ENCODE measurements at places on chromosomes 16 and 17. TPM values are rescaled to one million over a fixed set of nuclear protein-coding genes. Genes with fewer than 3 reads are reported as not detected.
A peak's percentile ranks its signal among the peaks of the same experiment; 100 is the strongest.

Gene TMEM100
- not detected for total RNA-seq

Gene NPIPA5
- not detected for total RNA-seq

Gene GPR179
- 0.56 TPM for total RNA-seq

Gene STH
- total RNA-seq: not detected

Gene PPL
- not detected for total RNA-seq

DNA sequence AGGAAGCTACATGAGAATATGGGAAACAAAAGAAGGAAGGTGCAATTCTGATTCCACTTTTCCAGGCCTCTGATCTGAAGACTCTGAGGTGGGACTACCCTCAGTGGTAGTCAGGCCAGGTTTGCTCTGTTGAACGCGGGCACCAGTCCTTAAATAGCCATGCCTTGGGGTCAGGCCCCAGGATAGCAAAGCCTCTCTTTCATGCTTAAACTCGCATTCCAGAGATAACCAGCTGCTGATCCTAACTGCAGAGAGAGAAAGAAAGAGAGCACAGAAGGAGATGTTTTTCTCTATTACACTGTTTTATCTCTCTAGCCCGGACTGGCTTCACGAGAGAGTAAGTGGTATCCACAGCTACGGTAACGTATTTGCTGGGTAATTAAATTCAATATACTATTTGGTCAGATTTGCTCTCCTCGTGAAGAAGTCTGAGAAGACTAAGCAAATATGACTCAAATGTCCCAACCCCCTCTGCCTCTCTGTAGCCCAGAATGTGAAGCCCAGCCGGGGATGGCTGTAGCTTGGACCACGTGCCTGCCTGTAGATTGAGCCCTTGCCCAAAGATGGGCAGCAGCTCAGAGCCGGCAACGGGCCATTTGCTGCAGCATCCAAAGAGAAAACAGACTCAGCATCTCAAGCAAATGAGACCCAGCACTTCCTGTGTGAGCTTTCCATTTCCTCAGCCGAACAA lies 122.2 kb downstream of the SMG6 start:
- no peak for DNase-seq

GRCh38 chr17:78144736-78145641 lies 1.2 kb upstream of the C17orf99 start:
- DNase-seq: no peak

DNA sequence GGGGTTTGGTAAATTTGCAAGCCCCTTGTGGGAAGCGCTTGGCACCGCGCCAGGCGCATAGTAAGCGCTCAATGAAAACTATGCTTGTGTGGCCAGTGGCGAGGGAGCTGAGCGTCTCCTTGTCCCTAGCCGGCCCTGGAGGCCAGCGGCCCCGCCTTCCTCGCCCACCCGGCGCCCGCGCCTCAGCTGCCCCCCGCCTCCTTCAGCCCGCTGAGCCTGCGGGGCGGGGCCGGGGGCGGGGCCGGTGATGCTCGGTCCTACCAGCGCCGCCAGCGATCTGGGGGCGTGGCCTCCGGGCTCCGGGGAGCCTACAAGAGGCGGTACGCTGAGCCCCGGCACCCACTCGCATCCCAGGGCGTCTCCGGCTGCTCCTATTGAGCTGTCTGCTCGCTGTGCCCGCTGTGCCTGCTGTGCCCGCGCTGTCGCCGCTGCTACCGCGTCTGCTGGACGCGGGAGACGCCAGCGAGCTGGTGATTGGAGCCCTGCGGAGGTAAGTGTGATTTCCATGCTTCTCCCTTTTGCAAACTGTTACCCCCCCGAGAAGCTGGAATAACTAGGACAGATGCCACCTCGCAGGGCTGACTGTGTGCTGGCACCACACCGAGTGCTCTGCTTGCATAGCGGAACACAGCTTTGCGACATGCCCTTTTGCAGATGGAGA lies at the start of gene CRISPLD2:
Gene CRISPLD2 (plus strand): TSS at position 342 of the 661 bp plus-strand sequence. CDS start 18,511 bp downstream, outside the sequence.
- peak; percentile 92 for DNase-seq

DNA sequence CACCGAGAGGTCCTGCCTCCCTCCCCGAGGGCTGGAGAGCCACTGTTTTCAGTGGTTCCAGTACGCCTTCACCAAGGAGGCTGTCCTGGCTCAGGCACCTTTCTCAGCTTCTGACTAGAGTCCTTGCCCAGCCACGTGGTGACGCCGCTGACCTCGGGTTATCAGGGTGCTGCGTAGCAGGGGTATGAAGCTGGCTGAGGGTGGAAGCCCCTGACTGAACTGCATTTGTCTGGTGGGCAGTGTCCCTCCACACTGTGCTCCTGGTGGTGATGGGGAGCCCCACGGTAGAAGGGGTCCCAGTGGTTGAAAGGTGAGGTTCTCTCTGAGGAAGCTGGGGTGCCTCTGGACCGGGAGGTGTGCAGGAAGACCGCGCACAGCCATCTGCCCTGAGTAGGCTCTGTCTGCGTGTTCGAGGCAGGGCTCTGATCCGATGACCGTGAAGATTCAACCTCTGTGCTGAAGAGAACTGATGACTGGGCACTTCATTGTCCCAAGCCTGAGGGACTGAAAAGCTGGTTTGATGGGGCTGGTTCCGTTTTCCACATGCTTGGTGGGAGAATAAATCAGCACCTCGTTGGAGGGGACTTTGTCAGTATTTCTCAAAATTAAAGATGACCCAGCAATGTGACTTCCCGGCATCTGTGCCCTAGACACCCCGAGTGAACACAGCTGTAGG lies 2.5 kb downstream of the ACSF3 start:
- no peak for DNase-seq

DNA sequence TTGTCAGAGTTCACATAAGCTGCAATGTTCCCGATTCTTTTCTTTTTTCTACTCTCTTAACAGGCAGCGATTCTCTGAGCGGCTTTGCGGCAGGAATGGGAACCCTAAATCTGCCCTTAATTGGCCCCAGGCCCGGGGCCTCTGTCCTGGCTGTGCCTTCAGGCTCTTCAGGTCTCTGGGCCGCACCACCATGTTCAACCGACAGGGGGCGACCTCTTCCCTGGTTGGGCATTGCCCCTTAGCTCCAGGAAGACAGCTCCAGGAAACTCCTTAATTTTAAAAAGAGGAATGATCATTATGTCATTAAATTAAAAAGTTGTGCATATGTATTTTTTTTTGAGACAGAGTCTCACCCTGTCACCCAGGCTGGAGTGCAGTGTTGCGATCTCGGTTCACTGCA lies 20.3 kb downstream of the CACNG5 start:
- no peak for DNase-seq

- no peak for DNase-seq
These were observed 27.9 kb upstream of the KIF2B start for GRCh38 chr17:53794875-53795274.

- DNase-seq: no peak
These were observed 57.1 kb upstream of the PVALEF start for GRCh38 chr17:81108220-81108619.

GRCh38 chr16:82037251-82037650 lies 2.2 kb downstream of the HSD17B2 start:
- no peak for DNase-seq

- DNase-seq: peak; percentile 73
These were observed at the start of gene ZFP3 for GRCh38 chr17:5078106-5079028. Gene ZFP3 (plus strand): TSS chr17:5078467. CDS start chr17:5091505, 13,038 bp downstream.

DNA sequence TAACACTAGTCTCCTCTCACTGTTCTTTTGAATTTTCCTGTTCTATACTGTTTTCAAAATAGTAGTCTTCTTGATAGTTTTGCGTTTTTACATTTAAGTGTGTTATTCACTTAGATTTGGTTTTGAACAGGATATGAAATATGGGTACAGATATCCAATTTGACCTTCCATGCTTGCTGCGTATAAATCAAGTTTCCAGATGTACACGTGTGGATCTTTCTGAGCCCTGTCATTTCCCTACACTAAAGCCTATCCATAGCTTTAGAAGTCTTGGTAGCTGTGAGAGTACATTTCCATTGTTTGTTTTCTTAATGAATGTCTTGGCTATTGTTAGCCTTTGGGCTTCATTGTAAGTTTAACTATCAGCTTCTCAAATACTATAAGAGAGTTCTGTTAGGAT lies 20.4 kb downstream of the CYLD start:
- no peak for DNase-seq

- DNase-seq: no peak
These were observed 16.5 kb upstream of the SOX9 start for GRCh38 chr17:72104164-72104862.

DNA sequence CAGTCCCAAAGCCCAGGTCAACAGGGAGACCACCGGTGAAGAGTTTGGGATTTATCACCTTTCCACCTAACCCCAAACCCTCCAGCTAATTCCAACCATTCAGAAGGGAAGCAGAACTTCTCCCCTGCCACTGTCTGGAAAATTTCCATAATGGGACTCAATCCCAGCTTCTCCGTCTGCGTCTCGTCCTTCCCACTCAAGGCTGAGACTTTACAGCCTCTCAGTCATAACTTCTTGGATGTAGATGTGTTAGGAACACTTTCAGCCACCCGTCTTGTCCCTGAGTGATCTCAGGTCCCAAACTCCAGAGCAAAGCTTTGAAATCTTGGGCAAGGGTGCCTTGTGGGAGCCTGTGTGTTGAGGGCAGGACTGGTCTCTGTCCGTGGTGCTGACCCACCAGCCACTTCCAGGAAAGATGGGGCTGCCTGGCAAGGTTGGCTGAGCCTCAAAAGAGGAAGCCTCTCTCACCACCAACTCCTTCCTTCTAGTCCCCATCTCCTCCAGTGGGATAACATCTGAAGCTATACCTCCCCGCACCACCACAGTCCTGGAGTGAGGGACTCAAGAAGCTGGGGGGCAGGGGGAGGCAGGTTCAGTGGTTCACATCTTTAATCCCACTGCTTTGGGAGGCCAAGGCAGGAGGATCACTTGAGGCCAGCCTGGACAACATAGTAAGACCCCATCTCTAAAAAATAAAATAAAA lies 9.3 kb downstream of the GAS2L2 start:
- no peak for DNase-seq

- DNase-seq: no peak
These were observed 454.8 kb upstream of the SOX9 start for GRCh38 chr17:71666047-71666446.

DNA sequence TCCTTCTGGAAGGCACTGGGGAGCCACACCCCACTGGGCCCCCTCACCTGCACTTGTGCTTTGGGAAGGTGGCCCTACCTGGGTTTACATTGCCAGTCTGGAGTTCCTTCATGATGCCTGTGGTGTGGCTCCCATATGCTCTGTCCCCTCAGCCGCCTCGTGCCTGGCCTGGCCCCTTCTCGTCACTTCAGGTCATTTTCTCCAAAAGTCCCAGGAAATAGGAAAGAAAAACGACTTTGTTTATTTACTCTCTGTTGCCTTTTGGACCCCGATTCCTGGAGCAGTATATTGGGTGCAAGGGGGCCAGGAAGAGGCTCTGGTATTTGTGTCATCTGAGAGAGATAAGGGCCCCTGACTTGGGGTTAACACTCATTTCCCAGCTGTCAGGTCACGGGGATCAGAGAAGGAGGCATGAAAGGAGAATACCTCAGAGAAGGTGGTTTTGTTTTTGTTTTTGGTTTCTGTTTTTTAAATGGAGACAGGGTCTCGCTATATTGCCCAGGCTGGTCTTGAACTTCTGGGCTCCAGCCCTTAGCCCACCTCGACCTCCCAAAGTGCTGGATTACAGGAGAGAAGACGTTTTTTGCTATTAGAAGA lies 4.7 kb downstream of the SOCS3 start:
- DNase-seq: peak; percentile 84

DNA sequence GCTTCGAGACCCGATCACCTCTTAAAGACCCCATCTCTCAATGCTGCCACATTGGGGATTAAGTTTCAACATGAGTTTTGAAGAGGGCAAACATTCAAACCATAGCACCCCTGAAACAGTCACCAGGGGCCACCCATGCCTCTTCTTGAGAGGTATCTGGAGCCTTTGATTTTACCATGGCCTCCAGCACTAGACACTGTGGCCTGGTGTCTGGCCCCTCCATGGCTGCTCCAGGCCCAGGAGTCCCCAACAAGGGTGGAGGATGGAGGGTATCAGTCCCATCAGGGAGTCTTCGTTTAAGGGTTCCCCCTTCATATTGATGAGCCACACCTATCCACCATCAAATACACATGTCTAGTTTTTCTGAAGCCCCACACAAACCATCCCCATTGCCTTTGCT lies 66.5 kb upstream of the CDH5 start:
- DNase-seq: no peak

DNA sequence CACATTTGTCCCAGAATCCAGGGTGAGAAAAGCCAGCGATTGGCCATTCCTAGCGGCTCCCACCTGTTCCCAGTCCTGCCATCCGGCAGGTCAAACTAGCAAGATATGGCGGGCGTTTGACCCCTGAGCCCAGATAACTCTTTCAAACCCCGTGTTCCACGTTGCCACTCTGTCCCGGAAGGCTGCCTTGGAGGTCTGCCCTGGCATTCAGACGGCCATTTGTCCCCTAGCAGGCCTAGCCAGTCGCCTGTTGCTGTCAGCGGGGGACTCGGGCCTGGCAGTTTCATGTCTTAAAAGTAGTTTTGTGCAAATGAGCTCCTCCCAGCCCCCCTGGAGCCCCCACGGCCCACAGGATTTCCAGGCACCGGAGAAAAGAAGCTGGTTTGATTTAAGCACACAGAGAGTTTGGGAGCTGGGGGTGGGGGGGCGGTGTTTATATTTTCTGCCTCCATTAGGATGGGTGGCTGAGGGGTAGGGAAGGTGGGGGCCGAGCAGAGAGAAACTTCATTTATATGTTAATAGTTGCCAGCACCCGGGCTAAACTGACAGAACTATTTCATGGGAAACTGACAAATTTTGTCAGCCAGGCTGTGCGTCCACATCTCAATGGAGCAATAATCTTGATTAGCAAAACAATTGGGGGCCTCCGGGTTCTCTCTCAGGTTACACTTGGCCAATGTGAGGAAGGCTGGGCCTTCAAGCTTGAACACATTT lies 240.9 kb upstream of the SALL1 start:
- DNase-seq: no peak

GRCh38 chr17:65173284-65173793 lies 36.2 kb downstream of the RGS9 start:
- peak; percentile 59 for DNase-seq

DNA sequence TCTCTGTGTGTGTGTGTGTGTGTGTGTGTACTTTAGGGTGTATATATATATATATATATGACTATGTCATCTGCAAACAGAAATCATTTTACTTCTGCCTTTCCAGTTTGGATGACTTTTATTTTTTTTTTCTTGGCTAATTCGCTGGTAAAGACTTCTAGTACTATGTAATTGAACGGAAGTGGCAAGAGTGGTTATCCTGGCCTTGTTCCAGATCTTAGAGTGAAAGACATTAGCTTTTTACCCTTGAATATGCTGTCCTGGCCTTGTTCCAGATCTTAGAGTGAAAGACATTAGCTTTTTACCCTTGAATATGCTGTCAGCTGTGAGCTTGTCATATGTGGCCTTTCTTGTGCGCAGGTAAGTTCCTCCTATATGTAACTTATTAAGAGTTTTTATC lies 72.7 kb upstream of the MYOCD start:
- no peak for DNase-seq

All from CD8-positive, alpha-beta T cell (primary cell).